ENCODE measurements at places on chromosomes 5 and 9. TPM values are rescaled to one million over a fixed set of nuclear protein-coding genes. Genes with fewer than 3 reads are reported as not detected.

The GPX8 gene
- not detected for total RNA-seq

The QRFP gene
- not detected for total RNA-seq

The PIP5KL1 gene
- 4.1 TPM for total RNA-seq

The NADK2 gene
- total RNA-seq = 12.4 TPM

The SLC6A18 gene
- not detected for total RNA-seq

The TAS2R1 gene
- not detected for total RNA-seq

The PCDHGA5 gene
- total RNA-seq = not detected

The CRHBP gene
- total RNA-seq = 0.27 TPM

The MRPS30 gene
- 37.8 TPM for total RNA-seq

The SPAAR gene
- total RNA-seq = not detected

DNA sequence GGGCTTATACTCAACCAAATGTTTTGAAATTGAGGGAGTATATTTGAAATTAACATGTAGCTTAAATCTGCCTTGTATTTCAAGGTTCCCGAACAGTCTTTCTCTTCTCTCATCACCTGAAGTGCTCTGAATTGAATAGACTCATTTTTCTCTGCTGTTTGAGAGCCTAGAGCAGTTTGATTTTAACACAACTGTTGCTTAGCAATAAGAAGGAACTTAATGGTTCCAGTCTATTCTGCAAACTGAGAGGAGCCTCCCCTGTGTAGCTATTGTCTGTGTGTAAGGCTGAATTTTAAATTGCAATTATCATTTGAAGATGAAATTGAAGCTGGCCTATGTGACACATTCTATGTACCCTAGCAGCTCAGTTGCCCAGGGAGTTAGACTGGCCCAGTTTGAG lies 87.1 kb upstream of the CKMT2 start:
- no peak overlapping the region for H3K4me3 ChIP-seq
- DNase-seq = no peak
- peaks cover 13% of the 10 kb centered on the region for H3K4me1 ChIP-seq
- no peak overlapping the region for H3K27ac ChIP-seq

GRCh38 chr5:140025736-140026135 lies 17.4 kb downstream of the NRG2 start:
- DNase-seq = no peak
- H3K27me3 ChIP-seq = peaks cover 30% of the 10 kb centered on the region
- H3K36me3 ChIP-seq = no peaks in the 10 kb centered on the region
- no peak overlapping the region for H3K4me3 ChIP-seq

DNA sequence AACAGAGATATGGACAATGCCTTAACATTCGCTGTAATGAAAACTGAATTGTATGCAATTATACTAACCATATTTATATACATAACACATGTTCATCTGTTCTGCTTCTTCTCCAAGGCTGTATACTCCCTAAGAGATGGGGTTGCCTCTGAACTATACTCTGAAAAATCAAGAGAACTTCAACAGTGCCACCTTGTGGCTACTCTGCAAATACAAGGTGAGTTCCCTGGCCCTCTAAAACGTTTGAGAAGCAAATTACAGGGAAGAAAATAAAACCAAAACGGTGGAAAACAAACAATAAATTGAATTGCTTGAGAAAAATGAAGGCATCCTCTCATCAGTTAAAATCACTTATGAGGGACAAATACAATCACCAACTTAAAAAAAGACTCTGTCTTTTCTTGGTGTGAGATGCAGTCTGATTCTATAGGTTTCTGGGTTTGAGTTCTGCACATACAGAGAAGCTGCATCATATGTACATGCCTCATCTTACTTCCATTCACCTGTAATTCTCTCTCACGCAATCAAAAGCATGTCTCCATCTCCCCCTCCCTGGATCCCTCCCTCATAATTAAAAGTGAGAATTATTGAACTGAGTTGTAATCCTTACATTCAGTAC lies 98.6 kb downstream of the FBXW11 start:
- H3K36me3 ChIP-seq = peaks cover 2% of the 10 kb centered on the region
- no peaks in the 10 kb centered on the region for H3K27me3 ChIP-seq
- no peak overlapping the region for H3K4me3 ChIP-seq
- DNase-seq = peak; percentile 74
- H3K27ac ChIP-seq = no peak overlapping the region

DNA sequence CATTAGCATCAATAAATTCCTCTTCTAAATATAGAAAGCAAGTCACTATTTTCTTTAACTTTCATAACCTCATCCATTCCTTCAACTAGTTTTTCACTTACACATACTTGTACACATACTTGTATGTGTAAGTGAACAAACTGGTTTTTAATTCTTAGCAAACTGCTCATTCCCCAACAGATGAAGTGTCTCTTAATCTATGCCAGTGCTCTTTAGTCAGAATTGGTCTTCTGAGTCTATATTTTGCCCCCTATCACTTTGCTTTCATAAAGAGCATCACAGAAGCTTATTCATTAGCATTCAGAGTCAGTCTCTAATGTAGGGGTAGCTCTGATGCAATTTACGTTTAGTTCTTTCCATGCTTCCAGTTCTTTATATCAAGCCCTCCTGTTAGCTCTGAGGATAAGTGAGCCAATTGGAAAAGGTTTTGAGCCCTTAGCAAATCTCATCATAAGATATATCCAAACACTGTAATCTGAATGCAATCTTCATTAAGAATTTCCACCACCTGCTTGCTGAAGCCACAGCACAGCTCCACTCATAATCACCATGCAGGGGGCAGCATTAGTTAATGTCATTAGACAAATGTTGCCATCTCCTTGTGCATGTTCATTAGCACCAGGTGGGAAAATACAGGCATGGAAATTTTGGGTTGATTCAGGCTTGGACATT lies 178.5 kb upstream of the SLC24A2 start:
- no peak overlapping the region for H3K27ac ChIP-seq
- no peak overlapping the region for H3K4me3 ChIP-seq
- H3K4me1 ChIP-seq = peaks cover 8% of the 10 kb centered on the region
- no peak for DNase-seq
- peaks cover 1% of the 10 kb centered on the region for H3K36me3 ChIP-seq

GRCh38 chr5:81884871-81885270 lies 87.0 kb upstream of the ATG10 start:
- H3K36me3 ChIP-seq = no peaks in the 10 kb centered on the region
- no peak overlapping the region for H3K4me3 ChIP-seq
- DNase-seq = no peak
- peaks cover 2% of the 10 kb centered on the region for H3K27me3 ChIP-seq
- H3K4me1 ChIP-seq = no peaks in the 10 kb centered on the region

DNA sequence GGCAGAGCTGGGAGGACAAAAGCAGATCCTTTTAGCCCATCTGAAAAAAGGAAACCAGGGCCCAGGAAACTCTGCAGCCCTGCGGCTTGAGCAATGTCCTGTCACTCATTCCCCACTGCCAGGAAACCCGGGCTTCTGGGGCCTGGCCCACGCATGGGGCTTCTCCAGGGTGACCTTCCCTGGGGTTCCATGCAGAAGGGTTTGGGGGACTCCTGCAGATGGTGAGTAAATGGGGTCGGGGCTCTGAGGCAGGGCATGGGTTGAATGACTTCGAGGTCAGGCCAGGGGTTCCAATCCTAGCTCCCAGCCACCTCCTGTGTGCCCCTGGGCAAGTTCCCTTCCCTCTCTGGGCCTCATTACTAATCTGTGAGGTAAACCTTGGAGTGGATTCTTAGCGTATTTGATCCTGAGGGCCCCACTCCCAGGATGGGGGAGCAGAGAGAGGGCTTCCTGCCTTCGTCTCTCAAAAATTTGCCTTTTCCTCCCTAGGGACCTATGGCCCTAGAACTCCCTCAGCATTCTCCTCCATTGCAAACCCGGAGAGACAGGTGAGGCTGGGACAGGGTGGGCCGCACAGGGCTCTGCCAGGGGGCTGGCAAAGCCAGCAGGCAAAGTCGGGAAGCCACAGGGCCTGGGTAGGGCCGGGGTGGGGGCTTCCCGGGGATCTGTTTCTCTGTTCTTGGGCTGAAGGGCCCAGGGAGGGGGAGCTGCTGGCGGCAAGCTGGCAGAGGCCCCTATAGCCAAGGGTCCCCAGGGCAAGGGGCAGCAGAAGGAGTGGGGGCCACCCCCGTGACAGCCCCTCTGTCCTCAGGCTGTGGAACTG lies 25.8 kb downstream of the ADGRD2 start:
- H3K4me3 ChIP-seq = no peak overlapping the region
- H3K27me3 ChIP-seq = peaks cover 14% of the 10 kb centered on the region
- H3K36me3 ChIP-seq = no peaks in the 10 kb centered on the region
- H3K27ac ChIP-seq = no peak overlapping the region
- DNase-seq = no peak

DNA sequence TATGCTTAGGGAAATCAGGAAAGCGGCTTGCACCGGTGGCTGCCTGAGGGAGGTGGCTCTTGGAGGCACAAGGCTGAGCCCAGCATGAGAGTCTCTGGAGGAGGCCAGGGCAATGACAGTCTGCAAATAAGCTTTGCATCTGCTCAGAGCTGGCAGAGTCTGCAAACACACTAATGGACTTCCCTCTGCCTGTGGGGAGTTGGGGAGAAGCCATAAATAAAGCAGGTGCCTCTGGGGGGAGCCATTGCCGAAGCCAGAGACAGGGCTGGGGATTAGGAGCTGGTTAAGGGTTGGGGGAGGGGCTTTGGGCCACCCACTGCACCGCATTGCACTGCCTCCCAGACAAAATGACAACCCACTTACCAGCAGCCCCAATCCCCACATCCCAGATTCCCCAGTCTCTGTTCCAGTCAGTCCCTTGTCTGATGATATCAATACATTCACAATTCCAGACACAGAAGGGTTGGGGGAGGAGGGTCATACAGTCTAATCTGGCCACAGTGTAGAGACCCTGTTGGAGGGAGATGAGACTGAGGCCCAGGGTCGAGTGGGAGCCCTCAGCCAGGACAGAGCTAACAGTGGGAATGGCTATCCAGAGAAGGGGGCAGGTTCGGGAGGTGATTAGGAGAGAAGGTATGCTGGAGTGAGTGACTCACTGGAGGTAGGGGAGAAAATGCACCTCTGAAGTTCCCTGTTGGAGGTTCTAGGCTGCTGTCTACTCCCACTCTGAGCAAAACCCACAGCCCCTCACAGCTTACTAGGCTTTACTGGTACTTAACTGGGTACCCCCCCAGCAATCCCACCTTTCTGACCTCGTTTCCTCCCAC lies 53.7 kb downstream of the PAX5 start:
- DNase-seq = no peak
- no peaks in the 10 kb centered on the region for H3K36me3 ChIP-seq
- H3K4me3 ChIP-seq = no peak overlapping the region
- no peak overlapping the region for H3K27ac ChIP-seq
- peaks cover 39% of the 10 kb centered on the region for H3K27me3 ChIP-seq

DNA sequence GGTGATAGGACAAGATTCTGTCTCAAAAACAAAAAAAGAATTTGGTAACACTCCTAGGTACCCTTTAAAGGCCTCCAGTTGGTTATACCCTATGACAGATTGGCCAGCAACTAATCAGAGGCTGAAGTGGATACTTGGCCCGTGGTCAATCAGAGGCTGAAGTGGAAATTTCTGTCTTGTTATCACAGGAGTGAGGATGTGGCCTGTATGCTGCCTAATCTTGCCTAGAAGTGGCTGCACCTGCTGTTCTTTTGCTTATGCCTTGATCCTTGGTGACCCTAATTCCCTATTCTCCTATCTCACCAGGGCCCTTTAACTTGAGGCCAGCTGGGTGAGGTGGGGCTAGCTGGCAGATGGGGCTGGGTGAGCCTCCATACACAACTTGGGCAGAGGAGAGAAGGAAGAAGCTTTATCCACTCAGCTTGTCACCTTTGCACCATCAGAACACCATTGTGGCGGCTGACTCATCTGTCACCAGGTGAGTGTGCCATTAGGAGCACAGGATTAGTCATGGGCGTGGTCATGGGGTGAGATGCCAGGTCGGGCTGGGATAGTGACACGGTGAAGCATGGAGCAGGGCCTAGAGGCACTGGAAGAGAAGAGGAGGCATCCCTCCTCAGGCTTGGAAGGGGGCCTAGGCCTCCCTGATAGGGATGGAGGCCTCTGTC lies 41.5 kb downstream of the SAR1B start:
- H3K36me3 ChIP-seq = no peaks in the 10 kb centered on the region
- no peaks in the 10 kb centered on the region for H3K27me3 ChIP-seq
- H3K4me3 ChIP-seq = no peak overlapping the region
- peaks cover 39% of the 10 kb centered on the region for H3K4me1 ChIP-seq
- H3K27ac ChIP-seq = no peak overlapping the region

DNA sequence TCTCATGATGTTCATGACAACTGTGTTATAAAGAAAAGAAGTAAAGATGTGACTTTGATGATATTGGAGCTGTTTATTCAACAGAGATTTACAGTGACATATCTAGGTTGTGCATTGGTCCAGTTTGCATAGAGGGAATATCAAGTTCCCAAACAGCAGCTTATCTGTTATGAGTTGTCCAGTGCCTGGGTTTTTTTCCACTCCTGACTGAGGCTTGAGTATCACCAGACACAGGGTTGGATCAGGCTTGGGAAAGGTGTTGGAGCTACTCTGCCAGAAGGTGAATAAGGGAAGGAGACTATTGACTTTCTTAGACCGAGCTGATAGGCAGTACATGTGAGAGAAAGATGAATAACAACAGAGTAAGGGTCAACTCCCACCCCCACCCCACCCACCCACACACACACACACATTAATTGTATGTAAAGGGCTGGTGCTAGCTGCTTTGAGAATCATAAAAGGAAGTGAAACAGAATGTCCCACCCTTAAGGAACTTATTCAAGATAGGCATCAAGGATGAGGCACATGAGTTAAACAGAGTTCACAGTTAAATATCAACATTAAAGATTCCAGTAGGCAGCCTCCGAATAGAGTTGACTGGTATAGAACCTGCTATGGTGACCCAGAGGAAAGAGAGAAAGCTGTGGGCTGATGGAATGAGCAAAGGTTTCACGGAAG lies 33.0 kb upstream of the RASGRF2 start:
- H3K36me3 ChIP-seq = no peaks in the 10 kb centered on the region
- DNase-seq = no peak
- H3K4me3 ChIP-seq = no peak overlapping the region

DNA sequence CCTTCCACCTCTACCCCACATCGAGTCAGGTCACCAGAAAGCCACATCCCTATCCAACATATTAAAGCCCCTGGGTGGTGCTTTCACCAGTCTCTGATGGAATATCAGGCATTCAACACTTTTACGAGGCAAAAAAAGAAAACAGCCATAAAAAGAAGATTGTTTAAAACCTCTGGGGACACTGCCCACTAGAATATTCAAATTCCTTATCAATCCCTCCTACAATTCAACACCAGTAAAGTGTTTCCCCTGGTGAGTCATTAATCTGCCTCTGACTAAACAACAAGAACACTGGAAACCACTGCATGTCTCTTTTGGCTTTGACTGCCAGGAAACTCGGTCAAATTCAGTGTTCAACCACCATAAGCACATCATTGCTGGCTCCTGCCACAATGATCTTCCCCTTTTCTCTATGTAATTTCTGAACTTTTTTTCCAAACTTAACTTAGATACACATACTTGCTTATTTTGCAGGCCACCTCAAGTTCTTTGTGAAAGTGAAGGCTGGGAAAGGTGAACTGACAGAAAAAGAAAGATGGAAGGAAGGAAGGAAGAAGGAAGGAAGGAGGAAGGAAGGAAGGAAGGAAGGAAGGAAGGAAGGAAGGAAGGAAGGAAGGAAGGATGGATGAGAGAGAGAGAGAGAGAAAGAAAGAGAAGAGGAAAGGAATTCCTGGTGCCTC lies 105.3 kb downstream of the PAX5 start:
- H3K4me3 ChIP-seq = no peak overlapping the region
- H3K4me1 ChIP-seq = peaks cover 24% of the 10 kb centered on the region
- no peak for DNase-seq

GRCh38 chr9:19119801-19120440 lies 7.4 kb downstream of the PLIN2 start:
- H3K36me3 ChIP-seq = peaks cover 84% of the 10 kb centered on the region
- no peak for DNase-seq
- H3K4me3 ChIP-seq = no peak overlapping the region
- H3K4me1 ChIP-seq = peaks cover 28% of the 10 kb centered on the region

GRCh38 chr9:27468462-27469110 lies 55.5 kb upstream of the IFNK start:
- H3K27ac ChIP-seq = peak overlapping the region; percentile 31
- no peaks in the 10 kb centered on the region for H3K27me3 ChIP-seq
- DNase-seq = no peak
- no peak overlapping the region for H3K4me3 ChIP-seq
- no peaks in the 10 kb centered on the region for H3K36me3 ChIP-seq
- H3K4me1 ChIP-seq = peaks cover 10% of the 10 kb centered on the region
